Hematopoietic multipotent progenitor cell (in vitro differentiated cells): ENCODE measurements at places on chromosomes 13 and 19. TPM values are rescaled to one million over a fixed set of nuclear protein-coding genes. Genes with fewer than 3 reads are reported as not detected.

Gene GPR183
- 9.4 TPM for total RNA-seq

- DNase-seq: no peak
These were observed 12.6 kb downstream of the FSD1 start for GRCh38 chr19:4316956-4317355.

Gene BEST2
- total RNA-seq: not detected

Gene SMAD9
- total RNA-seq: under 0.01 TPM

Gene RNF225
- total RNA-seq: 0.81 TPM

- DNase-seq: no peak
These were observed 94.0 kb downstream of the PTPRS start for GRCh38 chr19:5246554-5247155.
